ENCODE measurements at places on chromosomes 5 and 9.

DNA sequence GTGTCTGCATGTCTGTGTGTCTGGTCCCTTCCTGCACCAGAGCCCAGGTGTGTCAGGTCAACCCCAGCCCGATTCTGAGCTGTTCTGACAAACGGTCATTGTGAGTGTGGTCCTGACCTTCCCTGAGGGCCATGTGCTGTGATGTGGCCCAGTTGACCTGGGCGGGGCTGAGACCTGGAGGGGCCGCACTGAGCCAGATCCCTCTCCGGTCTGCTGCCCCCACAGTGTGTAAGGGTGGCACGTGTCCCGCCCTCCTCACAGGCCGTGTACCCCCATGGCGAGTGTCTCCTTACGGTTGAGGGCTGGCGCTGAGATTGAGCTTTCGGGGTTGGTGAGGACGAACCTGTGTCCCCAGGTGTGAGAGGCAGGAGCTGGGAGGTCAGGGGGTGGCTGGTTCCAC is 136.5 kb downstream of the MRPL36 start:
- no peak for DNase-seq

DNA sequence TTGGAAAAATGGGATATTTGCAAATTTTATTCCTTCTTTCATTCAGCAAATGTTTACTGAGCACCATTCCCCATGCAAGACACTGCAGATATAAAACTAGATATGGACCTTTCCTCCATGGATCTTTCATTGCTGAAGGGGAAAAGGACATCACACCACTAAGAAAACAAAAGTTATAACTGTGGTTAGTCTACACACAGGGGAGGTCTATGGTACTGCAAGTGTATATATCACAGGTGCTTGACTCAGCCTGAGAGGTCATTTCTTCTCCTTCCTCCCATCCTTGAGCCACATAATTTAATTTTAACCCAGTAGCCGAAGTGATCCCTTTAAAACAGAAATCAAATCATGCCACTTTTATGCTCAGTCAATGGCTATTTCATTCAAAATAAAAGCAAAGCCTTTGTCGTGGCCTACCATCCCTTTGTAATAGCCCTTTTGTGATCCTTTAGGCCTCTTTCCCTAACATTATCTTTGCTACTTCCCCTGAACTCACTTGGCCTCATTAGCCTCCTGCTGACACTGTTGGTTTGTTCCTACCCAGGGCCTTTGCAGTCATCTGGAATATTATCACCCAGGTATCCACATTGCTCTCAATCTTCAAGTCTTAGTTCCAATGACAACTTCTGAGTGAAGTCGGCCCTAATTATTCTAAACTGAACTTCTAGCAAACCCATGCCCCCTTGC is 213.2 kb downstream of the GABRB2 start:
- no peak for DNase-seq

- no peak for DNase-seq
Measured at GRCh38 chr9:86684148-86684547, 263.2 kb downstream of the GAS1 start.

GRCh38 chr5:39934830-39935229 is 510.1 kb upstream of the DAB2 start:
- no peak for DNase-seq

DNA sequence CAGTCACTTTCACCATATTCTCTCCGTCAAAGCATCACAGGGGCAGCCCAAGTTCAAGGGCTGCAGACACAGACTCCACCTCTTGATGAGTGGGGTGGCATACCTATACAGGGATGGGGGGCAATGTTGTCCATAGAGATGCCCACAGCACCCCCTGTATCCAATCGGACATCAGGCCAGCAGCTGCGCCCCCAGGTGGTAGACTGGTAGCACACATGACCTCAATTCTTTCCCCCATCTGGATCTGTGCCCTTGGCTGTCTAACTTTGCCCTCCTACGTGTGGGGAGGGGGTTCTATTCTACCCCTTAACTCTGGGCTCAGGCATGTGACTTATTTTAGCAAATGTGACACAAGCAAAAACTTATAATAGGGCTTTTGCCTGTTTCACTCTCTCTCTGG is 84.0 kb upstream of the SLC25A48 start:
- DNase-seq, result no peak

DNA sequence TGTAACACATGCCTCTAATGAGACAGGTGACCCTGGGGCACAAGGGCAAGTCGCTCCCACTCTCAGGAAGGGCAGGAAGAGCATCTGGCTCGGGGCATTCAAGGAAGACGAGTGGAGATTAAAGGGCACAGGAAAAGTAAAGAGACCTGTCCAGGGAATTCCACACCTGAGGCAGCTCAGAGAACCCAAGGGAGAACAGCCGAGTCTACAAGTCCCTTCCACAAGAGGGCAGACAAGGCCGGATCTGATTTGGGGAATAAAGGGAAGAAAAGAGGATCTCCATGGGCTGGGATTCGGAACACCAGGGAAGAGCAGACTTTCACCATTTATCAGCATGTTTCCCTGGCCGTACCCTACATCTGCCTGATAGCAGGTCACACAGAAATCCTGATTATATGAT is 28.1 kb downstream of the GPX3 start:
- no peak for DNase-seq

GRCh38 chr5:41508186-41508585 is 2.2 kb downstream of the PLCXD3 start:
- DNase-seq, result no peak

- DNase-seq, result no peak
Measured at GRCh38 chr5:76771705-76772405, 47.0 kb upstream of the F2RL1 start.

DNA sequence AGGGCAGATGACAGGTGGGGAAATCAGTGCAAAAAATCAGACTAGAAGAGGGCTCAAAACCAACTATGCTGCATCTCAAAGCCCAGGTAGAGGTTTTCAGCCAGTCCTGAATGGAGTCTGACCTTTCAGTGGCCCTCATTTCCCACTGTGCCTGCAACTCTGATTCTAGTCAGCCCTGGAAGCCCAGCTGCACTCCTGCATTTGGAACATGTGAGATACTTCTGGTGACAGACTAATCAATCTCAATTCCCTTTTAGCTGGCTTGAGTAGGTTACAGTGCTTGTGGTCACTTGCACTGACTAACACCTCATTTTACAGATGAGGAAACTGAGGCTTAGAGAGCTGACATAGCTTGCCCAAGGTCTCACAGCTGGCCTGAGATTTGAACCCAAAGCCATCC is 7.9 kb upstream of the ACSL6 start:
- DNase-seq, result no peak

DNA sequence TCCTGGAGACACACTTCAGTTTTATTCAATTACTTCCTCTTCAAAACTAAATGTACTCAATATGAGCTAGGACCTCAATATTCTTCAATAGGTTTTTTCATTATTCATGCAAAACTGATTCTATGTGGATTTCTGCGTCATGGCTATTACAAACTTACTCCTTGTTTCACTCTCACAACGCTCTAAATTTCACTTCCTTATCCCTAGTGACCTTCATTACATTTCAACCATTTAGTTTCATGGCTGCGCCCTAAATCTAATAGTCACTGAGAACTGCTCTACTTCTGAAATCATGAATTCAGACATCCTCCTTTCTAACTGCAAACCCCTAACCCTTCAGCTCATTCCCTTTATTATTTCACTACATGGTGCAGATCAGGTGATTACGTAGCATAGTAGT is 93.9 kb downstream of the SLC25A46 start:
- no peak for DNase-seq

GRCh38 chr9:24828687-24829086 is 283.0 kb upstream of the IZUMO3 start:
- no peak for DNase-seq

- no peak for DNase-seq
Measured at GRCh38 chr9:108634204-108634603, 221.6 kb downstream of the ACTL7B start.

GRCh38 chr5:82730913-82731312 is 346.3 kb downstream of the TMEM167A start:
- DNase-seq, result no peak

GRCh38 chr9:78144008-78144381 is 91.9 kb upstream of the CEP78 start:
- DNase-seq, result no peak

GRCh38 chr5:162274679-162275078 is 207.1 kb downstream of the GABRG2 start:
- DNase-seq, result no peak
